ENCODE measurements at places on chromosomes 2 and 18. TPM values are rescaled to one million over a fixed set of nuclear protein-coding genes. Genes with fewer than 3 reads are reported as not detected.

The NOSTRIN gene
- total RNA-seq = 0.92 TPM

- no peak for DNase-seq
Measured at GRCh38 chr18:48902023-48902855, 48.5 kb downstream of the SMAD7 start.

DNA sequence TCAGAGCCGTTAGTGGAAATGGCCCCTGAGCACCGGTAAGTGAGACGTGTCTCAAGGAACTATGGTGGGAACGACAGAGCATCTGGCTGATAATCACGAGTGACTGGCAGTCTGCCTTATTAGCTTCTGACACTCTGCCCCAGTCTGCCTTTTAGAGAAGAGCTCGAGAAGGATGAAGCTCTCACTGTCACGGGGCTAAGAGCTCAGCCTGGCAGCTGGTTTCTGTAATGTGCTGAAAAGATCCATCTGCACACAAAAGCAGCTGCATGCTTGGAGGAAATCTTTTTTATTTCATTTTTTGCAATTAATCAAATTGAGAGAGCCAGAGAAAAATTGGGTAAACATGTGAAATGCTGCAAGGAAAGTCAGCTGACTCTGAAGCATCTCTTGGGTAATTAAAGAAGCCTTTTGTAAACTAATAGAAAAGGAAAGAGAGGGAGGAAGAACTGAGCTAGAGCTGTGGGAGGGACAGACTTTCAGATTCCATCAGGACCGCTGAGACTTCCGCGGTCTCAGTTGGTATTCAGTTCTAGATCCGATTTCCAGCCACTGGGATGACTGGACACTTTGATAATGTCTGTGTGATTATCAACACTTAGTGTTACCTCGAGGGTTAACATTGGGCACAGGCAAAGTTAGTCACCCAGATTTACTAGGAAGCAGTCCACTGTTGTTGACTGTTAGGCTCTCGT lies 24.4 kb downstream of the MBP start:
- DNase-seq = no peak

GRCh38 chr2:215553946-215554345 lies 118.1 kb upstream of the FN1 start:
- no peak for DNase-seq

DNA sequence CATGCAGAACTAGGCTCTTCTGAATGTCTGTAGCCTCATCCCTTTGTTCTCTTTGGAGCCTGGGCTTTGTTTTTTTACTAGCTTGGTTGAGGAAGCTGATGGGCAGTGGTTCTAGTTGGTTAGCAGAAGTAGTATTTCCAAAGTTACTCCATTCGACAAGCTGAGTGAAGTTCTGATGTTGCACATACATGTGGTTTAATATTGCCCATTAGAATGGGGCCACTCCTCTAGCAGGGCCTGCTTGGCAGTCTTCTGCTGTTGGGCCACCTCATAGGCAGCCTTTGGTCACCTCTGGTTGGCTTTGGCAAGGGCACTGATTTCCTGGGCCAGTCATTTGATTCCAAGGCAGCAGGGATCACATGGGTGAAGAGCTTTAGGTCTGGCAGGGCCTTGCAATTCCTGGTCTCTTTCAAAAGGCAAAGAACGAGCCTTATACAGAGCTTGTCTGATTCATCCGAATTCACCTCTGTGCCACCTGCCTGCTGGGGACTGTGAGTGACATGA lies 2.5 kb downstream of the RPIA start:
- no peak for DNase-seq
